Caudate nucleus (tissue), 63 donors: ENCODE measurements at places on chromosomes 1 and 21.

DNA sequence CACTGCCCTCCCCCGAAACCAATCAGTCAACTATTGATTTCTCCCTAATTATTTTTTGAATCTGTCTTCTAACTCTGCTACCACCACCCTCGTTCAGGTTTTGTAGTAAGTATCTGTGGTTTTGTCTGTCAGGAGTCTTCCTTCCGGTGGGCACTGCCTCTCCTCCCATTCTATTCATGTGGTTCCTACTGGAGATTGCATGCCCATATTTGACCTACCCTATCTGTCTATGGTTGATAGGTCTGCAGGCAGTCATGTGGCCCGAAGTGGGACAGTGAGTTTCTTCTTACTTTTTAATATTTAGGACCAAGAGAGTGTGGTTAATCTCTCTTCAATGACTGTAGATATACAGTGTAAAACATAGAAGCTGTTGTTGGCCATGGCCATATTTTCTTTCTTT lies 17.8 kb upstream of the MAST2 start:
- DNase-seq: no peak

GRCh38 chr1:13513895-13514546 lies at the start of gene LRRC38:
LRRC38 (minus strand) TSS chr1:13514003; CDS start chr1:13513593, 410 bp downstream.
- no peak for DNase-seq

DNA sequence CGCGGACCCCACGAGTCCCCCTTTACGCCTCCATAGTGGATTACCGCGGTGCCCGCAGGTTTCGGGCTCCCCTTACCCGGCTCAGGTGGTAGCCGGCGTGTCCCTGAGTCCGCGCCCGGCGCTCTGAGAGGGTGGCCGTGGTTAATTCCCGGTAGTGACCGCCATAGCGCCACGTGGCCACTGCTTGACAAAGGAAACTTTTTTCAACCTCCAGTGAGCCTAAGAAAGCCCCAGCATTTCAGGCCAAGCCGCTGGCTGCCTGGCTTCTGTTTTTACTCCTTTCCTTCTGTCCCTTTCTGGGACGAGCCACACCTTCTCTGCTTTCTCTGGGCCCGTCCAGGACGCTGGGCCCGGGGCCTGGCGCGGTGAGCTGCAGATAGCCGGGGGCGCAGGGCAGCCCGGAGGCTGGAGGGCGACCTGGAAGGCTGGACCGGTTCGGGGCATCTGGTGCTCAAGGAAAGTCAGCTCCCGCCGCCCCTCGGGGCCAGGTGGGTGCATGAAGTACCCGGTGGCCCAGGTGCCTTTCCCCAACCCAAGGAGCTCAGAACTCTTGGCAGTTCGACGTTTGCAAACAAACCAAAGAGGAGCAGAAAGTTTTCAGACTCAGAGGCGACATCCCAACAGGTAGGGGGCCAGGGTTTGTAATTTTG lies 540 bp upstream of the C1orf198 start:
- DNase-seq: no peak

GRCh38 chr1:57190898-57191297 lies 225.1 kb upstream of the C8B start:
- DNase-seq: no peak

GRCh38 chr1:223242382-223242955 lies 99.4 kb upstream of the TLR5 start:
- DNase-seq: no peak

GRCh38 chr1:165116732-165117131 lies 239.8 kb downstream of the LMX1A start:
- no peak for DNase-seq

GRCh38 chr1:247387565-247387964 lies 28.4 kb upstream of the NLRP3 start:
- no peak for DNase-seq

GRCh38 chr1:20322825-20323612 lies 32.3 kb downstream of the VWA5B1 start:
- no peak for DNase-seq

DNA sequence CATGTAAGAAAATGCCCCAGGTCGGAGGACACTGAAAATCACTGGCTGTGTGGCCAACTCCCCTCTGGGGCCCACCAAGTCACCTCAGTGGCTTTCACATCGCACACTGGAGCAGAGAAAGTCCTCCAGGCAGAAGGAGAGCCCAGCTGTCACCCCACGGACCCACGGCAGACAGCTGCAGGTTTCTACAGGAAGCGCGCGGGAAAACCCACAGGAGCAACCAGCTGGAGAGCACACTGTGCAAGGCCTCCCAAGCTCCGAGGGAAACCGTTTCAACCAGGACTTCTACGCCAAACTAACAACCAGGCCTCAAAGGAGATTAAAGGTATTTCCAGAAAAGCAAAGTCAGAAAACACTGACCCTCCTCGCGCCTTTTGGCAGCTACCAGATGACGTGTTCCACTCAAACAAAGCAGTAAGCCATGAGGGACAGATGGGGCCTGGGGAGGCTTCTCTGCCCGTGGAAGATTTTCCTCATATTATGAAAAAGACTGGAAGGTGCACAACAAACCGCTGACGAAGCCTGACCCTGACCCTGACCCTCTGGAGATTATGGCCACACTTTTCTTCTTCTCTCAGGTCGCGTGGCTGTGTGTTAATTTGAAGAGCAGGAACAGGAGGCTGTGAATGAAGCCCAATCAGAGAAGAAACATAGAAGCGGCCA lies 21.0 kb downstream of the WDR4 start:
- DNase-seq: no peak

GRCh38 chr1:194289569-194290266 lies 1103.3 kb upstream of the B3GALT2 start:
- no peak for DNase-seq
